NCI-H2081 (cell line): ENCODE measurements at places on chromosomes 7 and 10.

DNA sequence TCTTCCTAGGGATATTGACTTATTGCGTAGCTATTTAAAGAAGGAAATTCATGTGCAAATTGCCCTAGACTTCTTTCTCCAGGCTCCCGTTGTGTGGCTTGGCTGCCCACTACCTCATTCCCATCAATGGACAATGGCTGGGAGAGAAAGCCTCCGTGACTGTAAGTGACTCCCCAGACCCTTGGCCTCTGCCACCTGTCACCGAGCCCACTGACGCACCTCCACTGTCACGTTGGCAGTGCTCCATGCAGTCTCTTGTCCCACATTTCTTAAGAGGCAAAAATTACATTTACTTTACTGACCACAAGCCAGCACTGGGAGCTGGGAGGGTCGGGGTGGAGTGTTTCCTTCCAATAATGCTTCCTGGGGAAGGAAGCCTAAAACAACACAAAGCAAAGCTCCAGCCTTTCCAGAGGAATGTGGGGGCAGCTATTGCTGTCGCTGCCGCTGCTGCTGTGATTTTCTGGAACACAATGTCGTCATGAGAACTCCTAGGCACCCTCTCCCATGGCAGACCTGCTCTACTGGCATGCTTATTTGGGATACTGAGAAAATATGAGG is 89.7 kb upstream of the STEAP1B start:
- no peak for DNase-seq

GRCh38 chr7:106640368-106641141 is 20.4 kb downstream of the CCDC71L start:
- DNase-seq: no peak

DNA sequence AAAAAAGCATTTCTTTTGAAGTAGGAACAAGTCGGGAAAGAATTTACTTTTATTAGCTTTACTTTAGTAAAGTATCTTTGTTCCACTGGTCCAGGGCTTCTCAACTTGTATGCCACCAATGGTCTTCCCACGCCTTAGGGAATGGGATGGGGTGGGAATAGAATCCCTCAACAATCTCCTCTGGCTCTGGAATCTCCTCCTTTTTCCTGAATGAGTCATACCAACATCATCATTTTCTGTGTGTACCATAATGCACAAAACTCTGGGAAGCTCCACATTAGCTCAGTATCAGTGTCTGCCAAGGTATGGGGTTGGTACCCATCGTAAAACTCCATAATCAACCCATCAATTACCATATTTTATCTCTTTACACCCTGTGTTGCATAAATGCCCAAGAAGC is 159.4 kb upstream of the BMPER start:
- no peak for DNase-seq

GRCh38 chr10:52099026-52099600 is 215.0 kb upstream of the DKK1 start:
- no peak for DNase-seq

DNA sequence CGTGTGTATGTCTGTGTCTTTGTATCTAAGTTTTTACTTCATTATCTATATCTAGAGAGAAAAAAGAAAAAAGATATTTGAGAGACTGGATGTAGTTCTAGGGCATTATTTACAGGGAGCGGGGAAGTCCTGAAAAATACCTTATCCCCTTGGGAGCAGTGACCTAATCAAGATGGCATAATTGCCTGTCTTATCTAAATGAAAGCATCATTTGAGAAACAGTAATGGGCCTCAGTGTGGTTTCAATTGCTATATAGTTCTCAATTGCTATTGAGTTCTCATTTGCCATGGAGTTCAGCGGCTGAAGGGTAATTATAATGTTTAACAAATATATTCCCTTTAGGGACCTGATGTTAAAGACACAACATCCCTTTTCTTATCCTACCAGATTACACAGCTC is 216.5 kb downstream of the PLXNA4 start:
- DNase-seq: no peak
